ENCODE measurements at places on chromosomes 16 and 17.

GRCh38 chr17:2436316-2436905, 35.6 kb upstream of the MNT start:
- no peak for DNase-seq

DNA sequence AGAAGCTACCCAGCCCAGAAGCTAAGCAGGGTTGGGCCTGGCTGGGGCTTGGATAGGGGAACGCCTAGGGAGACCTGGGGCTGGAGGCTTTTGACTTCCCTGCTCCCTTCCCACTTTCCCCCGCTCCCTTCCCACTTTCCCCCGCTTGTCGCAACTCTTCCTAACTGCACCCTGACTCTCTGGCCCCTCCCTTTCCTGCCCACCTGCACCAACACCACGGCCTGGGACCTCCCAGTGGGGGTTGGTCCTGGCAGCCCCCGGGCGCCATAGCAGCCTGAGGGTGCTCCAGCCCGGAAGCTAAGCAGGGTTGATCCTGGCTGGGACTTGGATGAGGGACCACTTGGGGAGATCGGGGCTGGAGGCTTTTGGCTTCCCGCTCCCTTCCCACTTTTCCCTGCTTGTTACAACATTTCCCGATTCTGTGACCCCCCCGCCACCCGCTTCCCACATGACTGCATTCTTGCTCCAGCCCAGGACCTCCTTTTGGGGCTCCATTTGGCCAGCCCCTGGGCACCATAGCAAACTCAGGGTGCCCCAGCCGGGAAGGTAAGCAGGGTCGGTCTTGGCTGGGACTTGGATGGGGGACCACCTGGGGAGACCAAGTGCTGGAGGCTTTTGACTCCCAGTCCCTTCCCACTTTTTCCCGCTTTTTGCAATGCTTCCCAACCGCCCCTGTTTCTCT, 2287.0 kb downstream of the TP53TG3F start:
- no peak for DNase-seq

GRCh38 chr17:52136166-52136565, 22.3 kb downstream of the CA10 start:
- DNase-seq, result no peak

- DNase-seq, result no peak
Measured at GRCh38 chr17:65456368-65457151, 104.9 kb downstream of the AXIN2 start.

DNA sequence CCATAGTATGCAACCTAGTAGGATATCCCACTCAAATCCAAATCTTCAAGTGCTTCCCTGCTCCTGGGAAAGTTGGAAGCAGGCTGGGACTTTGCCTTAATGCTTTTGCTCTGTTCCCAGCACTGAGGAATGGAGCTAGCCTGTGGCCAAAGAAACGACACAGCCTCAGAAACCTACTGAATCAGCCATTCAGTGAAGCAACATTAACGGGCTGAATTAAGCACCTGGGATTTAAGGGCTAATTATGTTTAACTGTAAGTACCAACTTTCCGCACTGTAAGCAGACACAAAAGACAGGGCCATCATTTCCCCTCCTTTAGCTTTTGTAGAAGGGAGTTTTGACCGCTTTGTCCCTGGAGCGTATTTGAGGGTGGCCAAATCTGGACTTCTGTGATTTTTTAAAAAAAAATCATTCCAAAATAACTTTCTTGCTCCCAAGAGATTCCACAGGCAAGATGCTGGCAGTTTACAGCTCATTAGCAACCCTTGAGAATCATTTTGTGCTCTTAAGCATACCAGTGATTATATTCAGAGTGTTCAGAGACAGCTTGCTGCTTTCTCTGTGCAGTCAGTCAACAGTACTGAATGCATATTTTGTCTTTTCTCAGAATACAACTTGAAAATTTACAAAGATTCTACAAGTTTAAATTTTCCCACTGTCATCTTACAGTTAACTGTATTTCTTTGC, 17.6 kb upstream of the NOL11 start:
- no peak for DNase-seq

- no peak for DNase-seq
Measured at GRCh38 chr16:89924925-89925307, 1.8 kb downstream of the TUBB3 start.

- DNase-seq, result peak; percentile 37
Measured at GRCh38 chr17:8056232-8056975, 17.5 kb downstream of the ALOX15B start.

DNA sequence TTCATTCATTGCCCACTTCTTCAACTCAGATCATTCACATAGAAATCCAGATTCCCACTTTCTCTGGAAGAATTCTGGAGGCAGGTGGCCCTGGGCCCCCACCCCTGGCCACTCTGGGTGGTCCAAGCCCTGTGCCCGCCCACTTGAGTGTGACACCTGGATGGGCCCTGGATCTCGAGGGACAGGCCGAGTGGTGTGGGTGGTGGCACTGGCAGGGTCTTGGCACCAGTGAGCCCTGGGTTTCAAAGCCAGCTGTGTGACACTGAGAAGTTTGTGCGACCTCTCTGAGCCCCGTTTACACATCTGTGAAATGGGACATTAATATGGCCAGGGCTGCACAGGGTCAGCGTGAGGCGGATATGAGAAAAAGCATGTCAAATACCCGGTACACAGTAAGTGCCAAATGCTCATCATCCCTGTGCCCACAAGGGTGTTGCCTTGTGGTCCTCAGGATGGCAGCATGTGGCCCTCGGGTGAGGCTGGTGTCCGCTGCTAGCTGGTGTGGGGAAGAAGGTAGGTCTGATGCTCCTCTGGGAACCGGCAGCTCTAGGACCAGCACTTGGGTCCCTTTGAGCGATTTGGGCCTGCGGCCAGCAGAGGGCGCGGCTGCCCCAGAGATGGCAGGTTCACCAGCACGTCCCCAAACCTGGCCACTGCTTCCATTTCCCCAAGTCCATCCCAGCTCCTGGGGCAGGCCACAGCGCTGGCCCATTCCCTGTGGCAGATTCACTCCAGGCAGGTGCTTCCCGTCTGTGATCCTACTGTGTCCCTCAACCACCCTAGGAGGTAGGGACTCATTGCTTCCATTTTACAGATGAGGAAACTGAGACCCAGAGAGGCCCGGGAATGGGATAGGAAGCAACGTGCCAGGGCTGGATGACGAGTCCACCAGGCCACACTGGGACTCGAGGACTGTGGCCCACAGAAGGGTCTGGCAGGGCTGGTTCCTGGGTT, 3.6 kb downstream of the OSGIN1 start:
- DNase-seq, result no peak

- DNase-seq, result no peak
Measured at GRCh38 chr16:48383877-48384519, 1.2 kb downstream of the SIAH1 start.

GRCh38 chr17:7237761-7238419, 1.4 kb downstream of the PHF23 start:
- no peak for DNase-seq

DNA sequence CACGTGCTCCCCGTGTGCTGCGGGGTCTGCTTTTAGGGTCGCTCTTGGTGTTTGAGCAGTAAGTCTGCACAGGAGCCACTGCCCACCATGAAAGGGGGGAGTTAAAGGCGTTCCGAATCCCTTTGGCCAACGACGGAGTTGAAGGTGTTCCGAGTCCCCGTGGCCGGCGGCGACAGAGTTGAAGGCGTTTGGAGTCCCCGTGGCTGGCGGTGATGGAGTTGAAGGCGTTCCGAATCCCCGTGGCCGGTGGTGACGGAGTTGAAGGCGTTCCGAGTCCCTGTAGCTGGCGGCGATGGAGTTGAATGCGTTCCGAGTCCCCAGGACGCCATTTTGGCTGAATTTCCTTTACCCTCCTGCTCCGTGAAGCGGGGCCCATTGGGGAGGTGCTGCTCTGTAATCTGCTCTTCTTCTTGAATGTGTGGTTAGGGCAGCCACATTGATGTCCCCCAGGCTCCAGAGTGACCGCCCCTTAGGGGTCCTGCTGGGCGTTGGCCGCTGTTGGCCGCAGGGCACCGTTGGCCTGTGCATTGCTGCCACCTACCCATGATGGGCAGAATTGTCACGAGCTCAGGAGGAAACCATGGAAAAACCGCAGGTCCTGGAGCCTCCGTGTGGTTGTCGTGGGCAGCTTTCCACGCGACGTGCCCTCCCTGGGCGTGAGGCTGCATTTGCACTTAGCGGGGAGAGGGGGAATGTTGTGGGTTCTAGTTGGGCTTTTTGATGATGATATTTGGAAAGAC, 73.7 kb upstream of the ZNF750 start:
- DNase-seq, result no peak

DNA sequence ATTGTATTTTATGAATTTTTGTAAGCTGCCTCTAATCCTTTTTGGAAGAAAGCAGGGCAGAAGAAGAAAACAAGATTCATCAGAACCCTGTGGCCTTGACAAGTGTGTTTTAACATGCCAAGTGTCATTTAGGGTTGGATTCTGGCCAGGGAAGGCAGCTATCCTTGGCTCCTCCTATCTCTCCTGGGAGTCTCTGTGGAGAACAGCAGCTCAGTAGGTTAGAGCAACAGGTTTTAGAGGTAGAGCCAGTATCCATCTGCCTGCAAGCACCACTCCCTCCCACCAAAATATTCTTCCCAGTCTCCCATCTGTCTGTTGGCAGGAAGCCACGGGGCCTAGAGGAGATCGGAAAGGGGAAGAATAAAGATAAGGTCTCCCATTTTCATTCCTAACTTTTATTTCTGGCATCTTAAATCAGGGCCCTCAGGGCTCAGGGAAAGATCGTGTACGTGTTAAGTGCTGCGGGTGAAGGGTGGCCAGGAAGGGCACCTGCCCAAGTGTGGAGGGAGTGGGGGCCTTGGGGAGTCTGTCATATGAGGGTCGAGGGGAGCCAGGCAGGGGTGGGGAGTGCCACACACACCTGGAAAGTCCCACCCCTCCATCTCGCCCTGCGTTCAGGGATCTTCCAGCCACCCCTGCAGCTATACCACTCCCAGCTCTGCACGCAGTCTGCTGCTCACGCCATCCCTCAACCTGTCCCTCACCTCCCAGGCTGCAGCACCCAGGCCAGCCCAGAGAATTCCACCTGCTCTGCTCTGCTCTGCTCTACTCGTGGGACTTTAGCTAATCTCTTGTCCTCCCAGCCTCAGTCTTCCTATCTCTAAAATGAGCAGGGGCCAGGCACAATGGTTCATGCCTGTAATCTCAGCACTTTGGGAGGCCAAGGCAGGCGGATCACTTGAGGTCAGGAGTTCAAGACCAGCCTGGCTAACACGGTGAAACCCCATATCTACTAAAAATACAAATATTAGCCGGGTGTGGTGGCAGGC, 17.1 kb upstream of the CPSF4L start:
- no peak for DNase-seq

DNA sequence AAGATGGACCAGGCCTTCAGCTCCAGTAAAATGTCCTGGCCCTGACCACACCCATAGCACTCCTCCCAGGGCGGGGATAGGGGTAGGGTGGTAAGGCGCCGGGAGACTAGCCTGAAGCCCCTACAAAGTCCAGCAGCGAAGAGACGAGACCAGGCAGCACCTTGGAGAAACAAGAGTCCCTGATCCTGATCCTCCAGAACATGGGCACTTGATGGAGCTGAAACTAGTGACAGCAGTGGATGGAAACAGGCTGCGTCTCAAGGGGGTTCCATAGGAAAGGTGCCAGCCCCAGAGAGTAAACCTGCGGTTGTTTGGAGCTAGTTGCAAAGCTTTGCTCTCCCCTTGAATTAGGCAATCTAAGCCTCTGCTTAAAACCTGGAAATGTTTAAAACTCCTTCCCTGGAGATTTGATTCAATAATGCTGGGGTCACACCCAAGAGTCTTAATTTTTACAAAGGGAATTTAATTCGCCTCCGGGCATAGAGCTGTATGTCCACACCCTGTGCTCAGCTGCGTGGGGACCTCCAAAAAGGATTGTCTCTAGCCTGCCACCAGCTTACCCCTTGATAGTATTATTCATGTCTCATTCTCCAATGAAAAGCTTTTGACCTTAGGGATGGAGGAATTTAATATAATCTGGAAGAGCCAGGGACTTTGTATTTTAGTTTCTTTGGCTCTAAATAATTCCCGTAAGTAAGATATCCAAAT, 258.6 kb downstream of the PMP22 start:
- no peak for DNase-seq

DNA sequence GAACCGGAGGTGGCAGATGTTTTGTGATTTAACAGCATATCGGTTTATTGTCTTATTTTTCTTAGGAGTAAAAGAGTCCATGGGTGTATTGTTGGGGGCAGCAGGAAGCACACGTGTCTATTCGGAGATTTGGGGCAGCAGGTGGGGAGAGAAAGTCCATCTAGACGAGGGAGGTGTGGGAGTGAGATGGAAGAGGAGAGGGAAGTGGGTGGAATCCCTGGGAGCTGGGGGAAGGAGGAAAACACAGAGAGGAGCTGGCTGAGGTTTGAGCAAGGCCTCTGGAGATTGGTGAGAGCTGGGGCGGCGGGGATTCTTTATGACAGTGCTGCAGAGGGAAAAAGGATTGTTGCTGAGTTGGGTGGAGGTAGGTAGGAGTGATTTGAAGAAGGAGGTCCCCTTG, 72.1 kb downstream of the PRKCB start:
- DNase-seq, result no peak

GRCh38 chr16:88798772-88799455, 4.7 kb upstream of the CDT1 start:
- no peak for DNase-seq

- no peak for DNase-seq
Measured at GRCh38 chr16:46929378-46930332, 43.8 kb downstream of the DNAJA2 start.

DNA sequence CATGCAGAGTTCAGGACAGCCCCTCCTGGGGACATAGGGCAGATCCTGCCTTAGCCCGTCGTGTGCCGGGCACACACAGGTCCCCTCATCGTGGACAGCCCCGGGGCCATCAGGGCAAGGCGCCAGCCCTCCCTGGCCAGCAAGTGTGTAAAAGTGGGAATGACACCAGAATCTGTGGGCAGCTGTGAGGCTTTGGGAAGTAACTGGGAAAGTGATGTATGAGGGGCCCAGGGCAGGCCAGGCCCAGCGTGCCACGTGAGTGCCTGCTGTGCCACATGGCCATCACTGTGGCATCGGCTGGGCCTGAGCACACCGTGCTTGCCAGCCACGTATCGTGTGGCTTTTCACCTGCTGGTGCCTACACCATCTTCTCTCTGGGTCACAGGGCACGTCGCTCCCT, 26.6 kb downstream of the ACSF3 start:
- no peak for DNase-seq

GRCh38 chr16:82011199-82011641, at the start of gene SDR42E1:
TSS of gene SDR42E1 (minus strand) at chr16:82011470. CDS start at chr16:82000858, 10,612 bp downstream.
- no peak for DNase-seq

GRCh38 chr16:57089406-57089805, 3.0 kb upstream of the CPNE2 start:
- DNase-seq, result no peak

GRCh38 chr16:2056681-2057407, 9.1 kb downstream of the TSC2 start:
- DNase-seq, result no peak

- DNase-seq, result no peak
Measured at GRCh38 chr16:261031-261691, 14.6 kb downstream of the RGS11 start.

DNA sequence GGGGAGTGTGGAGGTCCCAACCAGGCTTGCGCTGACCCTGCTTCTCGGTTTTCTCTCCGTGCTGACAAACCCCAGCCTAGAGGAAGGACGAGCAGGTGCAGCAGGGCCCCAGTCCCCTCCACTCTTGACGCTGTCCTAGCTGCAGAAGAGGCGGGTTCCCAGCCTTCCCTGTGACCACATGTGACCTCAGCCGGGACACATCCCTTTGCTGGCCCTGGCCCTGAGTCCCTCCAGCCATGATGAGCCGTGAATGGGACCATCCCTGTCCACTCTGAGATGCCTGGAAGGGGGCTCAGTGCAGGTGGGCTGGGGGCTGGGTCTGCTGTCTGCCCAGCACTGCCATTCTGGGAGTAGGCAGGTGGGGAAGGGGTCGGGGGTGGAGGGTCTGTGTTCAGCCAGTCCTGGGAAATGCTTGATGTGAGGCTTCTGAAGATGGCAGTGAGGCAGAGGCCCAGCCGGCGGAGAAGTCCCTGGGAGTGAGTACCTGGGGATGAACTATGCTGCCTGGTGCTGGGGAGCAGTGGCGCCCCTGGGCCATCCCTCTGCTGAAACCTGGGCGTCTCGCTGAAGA, 1.9 kb upstream of the TUBB3 start:
- DNase-seq, result no peak

Measured in glomerular endothelial cell (primary cell).